ENCODE measurements at places on chromosomes 7 and 10.

DNA sequence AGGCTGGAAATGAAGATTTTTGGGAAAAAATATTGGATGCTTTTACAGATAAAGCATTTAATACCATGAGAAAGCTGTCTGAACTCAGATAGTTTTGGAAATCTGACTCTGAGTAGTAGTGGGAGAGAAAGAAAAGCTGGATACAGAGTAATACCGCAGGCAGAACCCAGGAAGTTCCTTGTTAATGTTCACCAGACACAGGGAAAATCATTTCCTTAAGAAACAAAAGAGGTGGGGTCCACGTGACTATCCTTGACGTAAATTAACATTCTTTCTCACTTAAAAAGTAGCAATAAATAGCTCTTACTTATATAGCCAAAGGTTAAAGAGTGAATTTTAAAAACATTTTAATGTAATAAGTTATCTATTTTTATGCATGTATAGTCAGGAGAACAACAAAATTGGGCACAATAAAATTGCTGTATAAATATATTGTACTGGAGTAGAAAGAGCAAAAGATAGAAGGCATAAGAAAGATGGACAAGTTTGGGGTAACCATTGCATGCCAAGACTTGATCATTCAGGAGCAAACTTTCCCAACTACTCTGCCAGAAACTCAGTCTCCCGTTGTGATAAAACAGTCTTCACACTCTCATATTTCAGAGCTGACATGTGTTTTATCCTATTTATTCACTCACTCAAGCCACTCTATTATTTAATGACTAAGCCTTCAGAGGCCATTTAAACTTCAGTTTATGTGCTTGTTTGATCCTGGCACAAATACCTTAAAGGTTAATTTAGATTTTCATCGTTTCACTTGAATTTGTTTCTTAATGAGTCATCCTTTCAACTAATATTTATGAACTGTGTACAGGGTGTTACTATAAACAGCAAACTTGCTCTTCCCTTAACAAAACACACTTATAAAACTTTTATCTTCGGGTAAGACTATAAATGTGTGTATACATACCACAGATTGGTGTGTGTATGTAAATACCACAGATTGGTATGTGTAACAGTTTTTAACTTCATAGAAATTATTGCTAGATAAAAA lies 143.1 kb downstream of the GNAI1 start:
- no peak for DNase-seq

DNA sequence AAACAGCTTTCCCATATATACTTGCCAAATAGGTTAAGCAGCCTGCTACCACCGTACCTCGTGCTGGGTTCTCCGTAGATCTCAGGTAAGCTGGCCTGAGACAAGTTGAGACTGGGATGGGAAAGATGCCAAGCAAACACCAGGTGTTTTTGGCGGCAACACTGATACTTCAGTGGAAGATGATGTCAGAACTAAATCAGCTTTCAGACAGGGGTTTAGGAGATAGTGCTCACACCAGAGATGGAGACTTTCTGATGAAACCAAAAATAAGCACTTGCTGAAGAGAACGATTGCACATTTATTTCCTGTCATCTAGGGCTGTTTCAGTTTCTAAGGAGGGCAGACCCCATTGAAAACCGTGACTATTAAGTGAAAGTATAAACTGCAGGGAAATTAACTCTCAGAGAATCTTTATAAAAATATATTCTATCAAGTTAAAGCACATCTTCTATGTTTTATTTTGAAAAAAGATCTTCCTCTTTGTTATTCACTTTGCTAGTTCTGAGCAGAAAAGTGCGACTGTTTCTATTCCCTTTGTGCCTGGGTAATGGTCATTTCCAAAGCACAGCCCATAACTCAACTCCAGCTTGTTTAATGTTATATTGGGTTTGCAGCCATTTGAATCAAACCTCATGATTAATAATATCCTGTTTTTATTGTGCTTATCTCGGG lies 149.9 kb downstream of the CPED1 start:
- DNase-seq, result no peak

GRCh38 chr10:8225187-8225586 lies 170.7 kb downstream of the GATA3 start:
- no peak for DNase-seq

DNA sequence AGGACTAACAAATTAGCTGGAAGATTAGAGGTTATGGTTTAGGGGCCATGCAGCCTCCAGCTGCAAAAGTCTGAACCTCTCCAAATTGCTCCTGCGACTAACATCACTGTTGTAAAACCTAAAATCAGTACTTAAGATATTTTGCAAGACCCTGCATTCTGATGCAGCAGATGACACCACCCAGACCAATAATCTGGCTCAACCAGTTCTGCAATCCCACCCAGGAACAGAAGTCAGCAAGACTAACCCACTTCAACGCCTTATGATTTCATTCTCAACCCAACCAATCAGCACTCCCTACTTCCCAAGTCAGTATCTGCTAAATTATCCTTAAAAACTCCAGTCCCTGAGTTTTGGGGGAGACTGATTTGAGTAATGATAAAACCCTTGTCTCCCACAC lies 250.8 kb upstream of the MBL2 start:
- DNase-seq, result no peak

DNA sequence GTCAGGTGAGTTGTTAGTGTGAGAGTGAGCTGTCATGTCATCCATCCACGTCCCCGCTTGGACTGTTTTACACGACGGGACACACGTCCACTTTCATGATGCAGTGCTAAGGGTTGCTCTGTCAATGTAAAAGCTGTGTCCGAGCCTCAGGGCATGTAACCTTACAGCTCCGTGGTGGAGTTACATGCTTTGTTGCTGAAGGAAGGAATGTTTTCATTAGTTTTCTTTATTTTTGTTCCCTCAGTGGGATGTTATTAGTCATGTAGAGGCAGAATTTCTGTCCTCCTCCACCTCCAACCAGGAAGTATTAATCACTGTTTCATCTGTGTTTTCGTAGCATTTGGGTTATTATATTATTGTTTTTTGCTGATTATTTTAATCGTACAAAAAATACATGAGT lies 88.6 kb downstream of the NRG3 start:
- no peak for DNase-seq

DNA sequence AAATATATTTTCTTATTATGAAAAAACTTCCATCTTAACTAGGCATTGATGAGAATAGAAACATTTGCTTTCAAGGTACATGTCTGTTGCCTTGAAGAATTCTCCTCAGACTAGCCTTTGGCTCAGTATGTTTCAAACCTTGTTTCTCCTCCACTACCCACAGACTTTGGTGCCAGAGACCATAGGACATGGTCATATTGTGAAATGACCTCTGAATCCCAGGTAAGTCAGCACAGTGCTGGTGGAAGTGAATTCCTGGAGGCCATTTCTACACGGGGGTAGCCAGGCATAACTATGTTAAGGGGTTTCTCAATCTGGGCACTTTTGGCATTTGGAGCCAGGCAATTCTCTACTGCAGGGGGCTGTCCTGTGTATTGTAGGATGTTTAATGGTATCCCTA lies 112.3 kb upstream of the FAM133B start:
- DNase-seq, result no peak

- no peak for DNase-seq
Observed at GRCh38 chr7:116674508-116675173, 2.6 kb downstream of the MET start.

GRCh38 chr7:79624336-79624735 lies 170.9 kb upstream of the MAGI2 start:
- DNase-seq, result no peak

DNA sequence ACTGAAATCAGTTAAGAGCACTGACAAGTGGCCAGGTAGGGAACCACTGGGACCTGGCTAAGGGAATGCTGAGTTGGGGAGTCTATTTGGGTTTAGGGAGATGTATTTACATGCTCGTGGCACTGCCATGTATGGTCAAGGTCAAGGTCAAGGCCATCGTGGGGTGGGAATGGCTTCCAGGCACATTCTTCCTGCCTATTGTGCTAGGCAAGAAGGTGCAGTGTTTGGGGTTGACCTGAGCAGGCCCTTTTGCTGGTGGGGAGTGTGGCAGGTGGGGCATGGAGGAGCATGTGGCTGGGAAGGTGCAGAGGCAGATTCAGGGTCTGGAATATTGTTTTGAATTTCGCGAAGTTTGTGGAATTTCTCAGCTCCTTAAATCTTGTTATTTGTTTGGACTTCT lies 17.8 kb downstream of the FAM241B start:
- no peak for DNase-seq

GRCh38 chr10:78511324-78512204 lies 477.9 kb downstream of the RPS24 start:
- DNase-seq, result no peak

DNA sequence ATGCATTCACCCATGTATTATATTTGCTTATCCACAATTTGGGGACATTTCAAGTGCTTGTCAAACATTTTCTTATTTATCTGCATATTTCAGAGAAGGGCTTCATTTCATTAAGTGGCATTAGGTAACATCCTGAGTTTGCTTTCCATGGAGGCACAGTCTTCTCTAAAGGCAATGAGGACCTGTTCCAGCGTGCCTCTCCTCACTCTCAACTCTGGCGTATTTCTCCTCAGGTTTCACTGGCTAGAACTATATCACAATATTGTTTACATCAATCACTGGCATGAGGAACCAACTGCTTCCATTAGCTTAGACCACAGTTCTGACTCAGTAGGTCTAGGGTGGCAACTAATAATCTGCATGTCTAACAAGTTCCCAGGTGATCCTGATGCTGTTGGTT lies 177.2 kb downstream of the TAX1BP1 start:
- DNase-seq, result no peak

GRCh38 chr7:134919240-134919641 lies 67.1 kb upstream of the AGBL3 start:
- no peak for DNase-seq

- DNase-seq, result no peak
Observed at GRCh38 chr7:47454974-47455871, 126.7 kb downstream of the TNS3 start.

All from CD4-positive, alpha-beta T cell treated with Interleukin-17A for 4 hours (primary cell).